ENCODE measurements at places on chromosomes 2 and 18.

DNA sequence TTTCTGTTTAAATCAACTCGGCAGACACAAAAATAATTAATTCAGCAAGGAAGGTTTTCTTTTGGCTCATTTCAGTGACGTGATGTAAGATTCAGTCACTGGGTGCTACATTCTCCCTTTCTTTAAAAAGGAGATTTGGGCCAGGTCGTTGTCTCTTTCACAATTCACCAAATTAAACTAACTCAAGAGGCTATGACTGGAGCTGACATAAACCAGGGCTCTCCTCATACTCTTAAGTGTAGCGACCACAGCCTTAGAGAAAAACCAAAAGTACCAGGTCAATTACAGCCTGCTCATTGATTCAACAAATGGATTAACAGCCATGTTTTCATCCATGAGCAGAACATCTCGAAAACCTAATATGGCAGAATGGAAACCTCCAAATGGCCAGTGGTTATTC is 85.7 kb downstream of the PAX3 start:
- no peak for DNase-seq

- DNase-seq: no peak
Observed at GRCh38 chr18:69659142-69659651, 258.5 kb downstream of the DOK6 start.

GRCh38 chr18:421247-422155 is 79.0 kb downstream of the COLEC12 start:
- peak; percentile 40 for DNase-seq

DNA sequence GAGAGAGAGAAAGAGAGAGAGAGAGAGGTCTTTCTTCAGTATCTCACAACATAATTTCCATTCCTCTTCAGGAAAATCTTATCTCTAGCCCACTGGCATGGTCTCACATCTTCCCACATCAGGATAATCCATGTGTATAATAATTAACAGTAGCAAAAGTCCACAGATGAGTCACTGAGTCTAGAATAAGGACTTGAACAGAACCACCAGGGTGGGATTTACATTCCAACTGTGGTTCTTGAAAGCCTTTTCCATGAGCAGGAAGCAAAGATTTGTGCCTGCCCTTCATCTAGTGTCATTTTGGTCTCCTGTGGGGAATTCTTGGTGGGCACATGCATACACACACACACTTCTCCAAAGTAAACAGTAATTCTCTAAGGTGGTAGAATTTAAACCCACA is 107.1 kb upstream of the TCF4 start:
- DNase-seq: no peak

DNA sequence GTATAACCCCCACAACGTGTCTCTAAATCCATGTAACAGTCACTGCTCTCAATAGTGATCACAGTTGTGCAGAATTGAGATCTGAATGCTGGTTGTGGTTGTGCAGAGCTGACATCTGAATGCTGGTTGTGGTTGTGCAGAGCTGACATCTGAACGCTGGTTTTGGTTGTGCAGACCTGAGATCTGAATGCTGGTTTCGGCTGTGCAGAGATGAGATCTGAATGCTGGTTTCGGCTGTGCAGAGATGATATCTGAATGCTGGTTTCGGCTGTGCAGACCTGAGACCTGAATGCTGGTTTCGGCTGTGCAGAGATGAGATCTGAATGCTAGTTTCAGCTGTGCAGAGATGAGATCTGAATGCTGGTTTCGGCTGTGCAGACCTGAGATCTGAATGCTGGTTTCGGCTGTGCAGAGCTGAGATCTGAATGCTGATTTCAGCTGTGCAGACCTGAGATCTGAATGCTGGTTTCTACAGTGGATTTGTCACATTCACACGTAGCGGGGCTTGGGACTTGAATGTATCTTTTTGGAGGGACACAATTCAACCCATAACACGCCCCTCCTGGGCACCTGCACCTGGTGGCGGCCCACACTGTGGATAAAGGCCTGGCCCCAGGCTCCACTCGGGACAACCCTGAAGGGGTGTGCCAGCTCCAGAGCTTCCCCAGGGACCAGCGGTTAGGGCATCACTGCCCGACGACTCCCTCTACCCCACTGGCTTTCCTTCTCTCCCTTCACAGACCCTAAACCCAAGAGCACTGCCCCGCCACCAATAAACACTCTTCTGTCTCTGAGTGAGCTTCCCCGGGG is 51.1 kb upstream of the SLC66A3 start:
- no peak for DNase-seq

DNA sequence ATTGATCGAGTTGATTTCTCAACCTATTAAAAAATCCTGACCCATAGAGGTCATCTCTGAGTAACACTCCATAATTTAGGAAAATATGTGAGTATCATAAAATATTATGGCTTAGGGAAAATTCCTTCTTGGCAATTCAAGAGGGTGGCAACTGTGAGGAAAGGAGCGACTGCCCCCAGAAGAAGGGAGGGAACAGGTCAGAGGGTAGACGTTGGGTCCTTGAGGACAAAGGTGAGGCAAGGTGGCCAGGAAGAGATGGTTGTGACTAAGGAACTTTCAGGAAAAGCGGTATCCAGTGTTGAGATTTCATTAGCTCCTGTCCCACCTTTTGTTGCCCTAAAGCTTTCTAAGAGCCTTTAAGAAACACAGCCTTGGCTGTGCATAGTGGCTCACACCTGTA is 10.5 kb upstream of the AGAP1 start:
- no peak for DNase-seq
